Fibroblast of gingiva (primary cell): ENCODE measurements at places on chromosomes 16 and 17.
A peak's percentile ranks its signal among the peaks of the same experiment; 100 is the strongest.

- no peak for DNase-seq
Observed at GRCh38 chr16:51757124-51757470, 606.0 kb upstream of the SALL1 start.

- DNase-seq: no peak
Observed at GRCh38 chr17:39617100-39617445, 9.4 kb upstream of the NEUROD2 start.

DNA sequence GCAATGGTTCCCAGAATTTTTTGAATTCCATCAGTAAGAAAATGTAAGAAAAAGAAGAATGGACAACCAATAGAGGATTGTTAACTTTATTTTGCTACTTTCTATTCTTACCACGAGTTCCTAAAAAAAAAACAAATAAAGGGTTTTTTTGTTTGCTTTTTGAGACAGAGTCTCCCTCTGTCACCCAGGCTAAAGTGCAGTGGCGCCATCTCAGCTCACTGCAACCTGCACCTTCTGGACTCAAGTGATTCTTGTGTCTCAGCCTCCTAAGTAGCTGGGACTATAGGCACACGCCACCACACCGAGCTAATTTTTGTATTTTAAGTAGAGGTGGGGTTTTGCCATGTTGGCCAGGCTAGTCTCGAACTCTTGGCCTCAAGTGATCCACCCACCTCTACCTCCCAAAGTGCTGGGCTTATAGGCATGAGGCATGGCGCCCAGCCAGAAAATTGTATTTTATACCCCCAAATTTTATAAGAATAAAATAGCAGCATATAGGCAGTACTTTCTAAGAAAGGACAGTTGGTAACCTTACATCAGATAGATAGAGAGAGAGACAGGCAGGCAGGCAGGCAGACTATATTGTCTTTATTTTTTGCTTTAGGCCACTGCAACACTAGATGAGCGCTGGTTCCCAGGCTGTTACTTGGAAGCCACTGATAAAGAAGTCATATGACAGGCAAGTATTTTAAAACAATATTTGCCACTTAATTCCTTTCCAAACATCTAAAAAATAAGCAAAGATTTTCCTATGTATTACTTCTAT is 127.5 kb downstream of the VPS53 start:
- no peak for DNase-seq

- no peak for DNase-seq
Observed at GRCh38 chr16:1785846-1786170, 3.0 kb downstream of the NUBP2 start.

DNA sequence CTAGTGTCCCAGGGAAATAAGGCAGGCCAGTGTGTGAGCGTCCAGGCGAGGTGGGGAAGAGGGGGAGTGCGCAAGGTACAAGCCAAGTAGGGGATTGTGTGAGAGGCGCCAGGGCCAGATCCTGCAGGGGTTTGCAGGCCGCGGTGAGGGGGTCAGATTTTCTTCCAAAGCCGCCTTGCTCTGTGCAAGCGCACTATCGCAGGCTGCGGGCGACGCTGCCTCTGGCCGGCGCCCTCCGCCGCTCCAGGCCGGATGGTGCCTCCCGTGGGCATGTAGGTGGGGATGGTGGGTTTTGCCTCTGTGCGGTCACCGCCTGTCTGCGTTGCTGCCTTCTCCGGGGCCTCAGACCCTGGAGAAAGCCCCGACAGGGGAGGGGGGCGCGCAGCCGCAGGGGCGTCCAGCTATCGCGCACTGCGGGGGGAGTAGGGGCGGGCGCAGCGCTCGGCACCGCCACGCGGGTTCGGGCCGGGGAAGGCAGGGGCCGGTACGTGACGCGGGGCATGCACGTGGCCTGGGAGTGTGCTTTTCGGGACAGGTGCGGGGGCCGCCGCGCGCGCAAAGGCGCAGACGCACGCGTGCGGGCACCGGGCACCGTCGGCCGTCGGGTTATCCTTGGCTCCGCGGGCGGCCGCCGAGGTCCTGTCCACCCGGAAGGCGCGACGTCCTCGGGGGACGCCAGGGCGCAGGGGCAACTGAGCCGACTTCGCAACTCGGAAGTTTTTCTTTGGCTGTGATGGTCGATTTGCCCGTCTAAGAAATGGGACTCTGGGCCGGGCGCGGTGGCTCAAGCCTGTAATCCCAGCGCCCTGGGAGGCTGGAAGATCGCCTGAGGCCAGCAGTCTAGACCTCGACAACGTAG is 1.1 kb upstream of the HAPSTR1 start:
- DNase-seq: no peak

DNA sequence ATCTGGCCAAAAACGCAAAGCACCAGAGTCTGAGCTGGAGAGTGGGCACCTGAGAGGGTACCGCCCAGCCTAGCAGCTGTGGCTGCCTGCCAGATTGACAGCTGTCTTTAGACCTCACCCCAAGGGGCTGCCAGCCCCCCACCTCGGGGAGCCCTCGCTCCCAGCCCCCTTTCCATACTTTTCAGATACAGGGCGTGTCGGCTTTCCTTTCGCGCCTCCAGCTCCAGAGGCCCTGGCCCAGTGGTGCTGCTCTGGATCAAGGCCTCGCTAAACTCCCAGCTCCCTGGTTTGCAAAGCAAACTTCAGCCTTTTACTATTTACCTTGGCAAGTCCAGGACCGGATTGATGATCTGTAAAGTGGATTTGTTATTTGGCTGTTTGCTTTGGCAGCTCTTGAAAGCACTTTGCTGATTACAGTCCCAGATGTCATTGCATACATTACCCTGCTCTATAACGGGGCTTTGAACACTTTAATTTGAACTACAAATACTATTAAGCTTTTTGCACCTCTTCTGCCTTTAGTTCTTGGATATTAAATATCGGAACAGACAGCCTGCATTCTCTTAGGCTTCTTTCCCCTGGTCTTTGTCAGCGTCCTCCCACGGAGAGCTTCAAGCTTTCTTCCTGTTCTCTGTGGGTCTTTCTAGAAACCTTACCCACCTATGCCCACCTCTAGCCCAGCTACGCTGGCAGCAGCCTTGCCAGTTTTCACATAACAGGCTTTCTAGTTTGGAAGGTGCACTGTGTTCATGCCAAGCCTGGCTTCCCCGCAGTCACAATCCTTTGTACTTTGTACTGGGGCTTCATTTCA is 63.6 kb upstream of the TBX2 start:
- DNase-seq: peak; percentile 15

GRCh38 chr17:17565471-17566339 is 25.8 kb downstream of the PEMT start:
- DNase-seq: peak; percentile 93

GRCh38 chr16:80380514-80380913 is 160.3 kb upstream of the DYNLRB2 start:
- DNase-seq: no peak

- peak; percentile 58 for DNase-seq
Observed at GRCh38 chr17:81917565-81918332, at the start of gene SIRT7. SIRT7 (minus strand) TSS chr17:81918176; CDS start chr17:81918131, 45 bp downstream.

GRCh38 chr17:57444682-57445450 is 188.5 kb downstream of the MSI2 start:
- no peak for DNase-seq
